GOT3 (cell line): ENCODE measurements at places on chromosomes 7 and 10.

- no peak for DNase-seq
These were observed 262.7 kb upstream of the CHRM2 start for GRCh38 chr7:136605532-136606329.

- DNase-seq: no peak
These were observed 609 bp downstream of the KLRG2 start for GRCh38 chr7:139482662-139483466.

- no peak for DNase-seq
These were observed 18.5 kb downstream of the DDIT4 start for GRCh38 chr10:72292223-72292691.

GRCh38 chr10:75392744-75393143, 8.8 kb downstream of the ZNF503 start:
- DNase-seq: no peak

DNA sequence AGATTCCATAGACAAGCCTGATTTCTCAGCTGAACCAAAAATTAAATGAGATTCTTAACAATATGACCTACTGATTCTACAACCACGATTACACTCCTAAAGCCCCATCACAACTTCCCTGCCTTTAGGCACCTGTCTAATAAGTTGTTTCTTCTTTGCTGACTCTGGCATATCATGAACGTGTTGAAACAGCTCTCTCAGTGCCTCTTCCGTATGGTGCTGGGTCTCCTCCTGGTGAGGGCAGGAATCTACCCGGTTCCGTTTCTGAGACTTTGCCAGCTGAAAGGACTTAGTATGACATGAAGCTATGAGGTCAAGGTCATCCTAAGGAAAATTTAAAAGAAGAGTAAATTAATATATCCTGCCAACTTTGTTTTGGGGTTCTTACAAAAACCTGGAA, 48.6 kb downstream of the ARHGAP19 start:
- DNase-seq: no peak

- DNase-seq: no peak
These were observed 26.0 kb downstream of the FAM241B start for GRCh38 chr10:69655868-69656555.

- no peak for DNase-seq
These were observed 3.7 kb downstream of the NPFFR1 start for GRCh38 chr10:70280099-70280498.

DNA sequence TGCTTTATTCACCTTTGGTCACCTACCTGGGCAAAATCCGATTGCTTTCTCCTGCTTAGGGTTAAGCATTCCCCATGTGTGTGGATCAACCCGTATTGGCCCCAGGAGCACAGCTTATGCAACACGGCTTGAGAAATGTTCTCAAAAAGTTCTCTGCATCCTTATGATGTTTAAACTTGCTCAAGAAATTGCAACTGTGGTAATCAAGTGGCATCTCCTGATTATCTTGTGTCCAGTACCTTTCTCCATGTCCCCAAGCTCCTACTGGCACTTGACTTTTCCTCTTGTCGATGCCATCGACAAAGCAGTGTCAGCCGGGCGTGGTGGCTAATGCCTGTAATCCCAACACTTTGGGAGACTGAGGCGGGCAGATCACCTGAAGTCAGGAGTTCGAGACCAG, 4.7 kb upstream of the PKD2L1 start:
- DNase-seq: no peak

DNA sequence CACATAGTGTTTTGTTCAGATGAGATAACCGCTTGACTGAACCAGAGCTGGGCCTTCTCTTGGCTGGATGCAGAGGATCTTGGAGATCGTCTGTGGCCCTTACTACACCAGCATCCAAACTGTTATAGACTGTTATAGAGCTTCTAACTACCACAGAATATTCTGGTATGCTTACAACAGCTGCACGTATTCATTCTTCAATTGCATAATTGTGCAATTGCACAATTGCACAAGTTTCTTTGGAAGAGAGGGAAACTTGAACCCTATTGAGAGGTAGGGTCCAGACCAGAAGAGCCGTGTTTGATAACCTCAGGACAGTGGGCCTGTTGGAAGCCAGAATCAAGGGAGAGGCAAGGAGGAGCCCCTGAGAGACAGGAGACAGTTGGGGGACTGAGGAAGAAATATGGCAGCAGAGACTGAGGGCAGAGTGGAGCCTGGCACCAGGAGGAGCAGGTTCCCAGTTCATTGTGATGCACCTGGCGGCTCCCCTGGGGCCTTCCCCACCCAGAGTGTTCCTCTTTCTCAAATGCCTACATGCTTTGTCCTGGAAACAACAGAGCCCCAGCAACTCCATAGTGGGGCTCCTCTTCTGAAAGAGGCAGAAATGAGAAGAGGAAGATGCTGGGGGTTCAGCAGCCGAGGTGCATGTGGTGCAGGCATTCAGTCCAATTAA, 64.1 kb downstream of the PTPRZ1 start:
- no peak for DNase-seq

DNA sequence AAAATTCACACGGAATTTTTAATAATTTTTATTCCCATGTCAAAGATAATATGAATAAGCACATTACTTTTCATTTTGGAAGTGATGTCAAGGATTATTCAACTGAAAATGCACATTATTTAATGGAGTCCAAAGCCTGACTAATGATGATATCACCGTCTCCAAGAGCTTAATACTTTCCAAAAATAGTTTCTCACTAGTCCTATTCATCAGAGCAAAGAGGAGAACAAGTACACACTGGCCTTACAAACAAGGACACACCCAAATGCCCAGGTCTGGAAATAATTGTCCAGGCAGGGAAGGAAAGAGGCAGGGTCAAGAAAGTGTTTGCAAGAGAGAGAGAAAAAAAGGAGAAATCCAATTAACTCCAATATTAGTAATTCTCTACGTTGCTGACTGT, 216.8 kb upstream of the CCDC6 start:
- no peak for DNase-seq

DNA sequence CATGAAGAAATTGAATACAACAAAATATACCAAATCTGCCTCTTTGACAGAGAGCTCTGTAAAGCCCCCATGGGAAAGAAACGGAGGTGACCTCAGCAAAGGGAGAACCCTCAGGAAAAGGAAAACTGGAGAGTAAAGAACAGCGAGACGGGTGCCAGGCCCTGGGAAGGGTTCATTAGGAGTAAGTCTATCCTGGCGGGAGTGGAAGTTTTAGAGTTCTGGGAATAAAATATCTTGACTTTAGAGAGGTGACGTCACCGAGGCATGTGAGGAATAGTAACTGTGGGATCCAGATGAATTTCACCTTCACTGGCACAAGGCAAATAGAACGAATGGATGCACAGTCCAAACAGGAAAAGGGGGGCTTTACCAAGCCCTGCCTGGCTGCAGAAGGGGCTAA, 362.8 kb upstream of the IGFBP3 start:
- DNase-seq: no peak

GRCh38 chr10:95447685-95448084, 113.5 kb downstream of the SORBS1 start:
- DNase-seq: no peak
